ENCODE measurements at places on chromosomes 11 and 22.
A peak's percentile ranks its signal among the peaks of the same experiment; 100 is the strongest.

DNA sequence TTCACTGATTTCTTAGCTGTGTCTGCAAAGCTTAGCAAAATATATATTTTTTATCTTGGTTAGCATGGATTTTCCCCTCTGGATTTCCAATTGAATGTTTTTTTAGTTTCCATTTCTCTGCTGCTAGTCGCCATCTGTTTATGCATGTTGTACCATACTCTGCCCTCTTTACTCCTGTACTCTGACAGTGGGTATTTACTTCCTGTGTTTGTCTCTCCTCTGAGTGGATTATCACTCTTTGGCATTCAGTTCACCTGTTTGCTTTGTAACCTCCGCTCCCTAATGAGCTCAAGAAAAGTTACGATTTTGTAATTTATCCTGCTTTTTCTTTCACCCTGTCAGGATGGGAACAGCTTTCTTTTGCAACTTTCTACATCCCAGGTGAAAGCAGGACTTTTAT, 59.1 kb downstream of the PDHX start:
- no peak for DNase-seq

GRCh38 chr11:114438303-114438702, 964 bp upstream of the REXO2 start:
- DNase-seq: no peak

GRCh38 chr11:108732395-108732794, 67.5 kb downstream of the DDX10 start:
- DNase-seq: no peak

GRCh38 chr11:59417023-59417422, 9.2 kb downstream of the OR5A2 start:
- DNase-seq: no peak

GRCh38 chr22:32475468-32476010, 928 bp downstream of the FBXO7 start:
- DNase-seq: peak; percentile 72

- DNase-seq: no peak
Observed at GRCh38 chr11:60265373-60266214, 14.9 kb upstream of the MS4A4A start.
